ENCODE measurements at places on chromosomes 7 and 10.

DNA sequence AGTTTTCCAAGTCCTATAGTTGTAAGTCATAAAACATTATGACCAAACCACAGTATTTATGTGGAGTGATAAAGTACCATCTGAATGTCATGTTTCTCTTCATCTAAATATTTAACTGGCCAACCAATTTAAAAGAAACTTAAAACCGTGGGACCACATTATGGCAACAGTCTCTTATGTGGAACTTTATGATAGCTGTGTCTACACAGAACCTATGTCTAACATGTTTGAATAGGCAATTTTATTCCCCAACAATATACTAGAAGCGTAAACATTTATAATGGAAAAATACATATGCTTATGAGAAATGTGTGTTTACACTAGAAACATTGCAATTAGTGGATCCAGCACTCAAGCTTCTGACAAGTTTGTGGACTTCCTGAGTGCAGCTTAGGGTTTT lies 680.7 kb downstream of the REEP3 start:
- no peak for DNase-seq

GRCh38 chr7:2217716-2218443 lies 14.9 kb downstream of the MAD1L1 start:
- no peak for DNase-seq

- DNase-seq: no peak
Observed at GRCh38 chr7:24436131-24436920, 136.9 kb upstream of the PALS2 start.

GRCh38 chr7:27156508-27156898 lies at the start of gene HOXA7:
TSS of gene HOXA7 (minus strand) at chr7:27156675. CDS start at chr7:27156545, 130 bp downstream.
- DNase-seq: peak; percentile 58

- no peak for DNase-seq
Observed at GRCh38 chr10:126240483-126240882, 147.8 kb downstream of the ADAM12 start.

GRCh38 chr7:56091591-56091990 lies 1.2 kb downstream of the PHKG1 start:
- no peak for DNase-seq

- no peak for DNase-seq
Observed at GRCh38 chr10:5975641-5976473, 1.5 kb downstream of the IL15RA start.

- DNase-seq: no peak
Observed at GRCh38 chr7:138880881-138881578, 83.0 kb upstream of the ATP6V0A4 start.

DNA sequence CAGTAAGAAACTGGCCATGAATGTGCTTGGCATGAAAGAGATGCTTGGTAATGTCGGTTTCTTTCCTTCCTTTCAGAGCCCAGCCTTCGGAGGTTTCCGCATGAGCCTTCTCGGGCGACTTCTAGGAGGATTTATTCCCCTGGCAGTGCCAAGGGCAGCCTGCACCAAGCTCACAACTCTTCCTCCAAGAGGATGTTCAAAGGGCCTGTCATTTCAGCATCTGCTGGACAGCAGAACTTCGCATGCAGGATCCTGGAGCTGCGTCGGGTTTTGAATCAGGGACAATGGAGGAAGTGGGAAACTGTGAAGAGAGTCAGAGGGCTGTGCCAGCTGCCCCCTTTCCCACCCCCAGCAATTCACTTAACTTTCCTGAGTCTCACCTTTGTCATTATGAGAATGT lies 21.3 kb downstream of the GOLGA7B start:
- no peak for DNase-seq

- no peak for DNase-seq
Observed at GRCh38 chr10:123395906-123396305, 241.7 kb downstream of the BUB3 start.

GRCh38 chr7:21077602-21078001 lies 290.9 kb upstream of the SP8 start:
- DNase-seq: no peak

DNA sequence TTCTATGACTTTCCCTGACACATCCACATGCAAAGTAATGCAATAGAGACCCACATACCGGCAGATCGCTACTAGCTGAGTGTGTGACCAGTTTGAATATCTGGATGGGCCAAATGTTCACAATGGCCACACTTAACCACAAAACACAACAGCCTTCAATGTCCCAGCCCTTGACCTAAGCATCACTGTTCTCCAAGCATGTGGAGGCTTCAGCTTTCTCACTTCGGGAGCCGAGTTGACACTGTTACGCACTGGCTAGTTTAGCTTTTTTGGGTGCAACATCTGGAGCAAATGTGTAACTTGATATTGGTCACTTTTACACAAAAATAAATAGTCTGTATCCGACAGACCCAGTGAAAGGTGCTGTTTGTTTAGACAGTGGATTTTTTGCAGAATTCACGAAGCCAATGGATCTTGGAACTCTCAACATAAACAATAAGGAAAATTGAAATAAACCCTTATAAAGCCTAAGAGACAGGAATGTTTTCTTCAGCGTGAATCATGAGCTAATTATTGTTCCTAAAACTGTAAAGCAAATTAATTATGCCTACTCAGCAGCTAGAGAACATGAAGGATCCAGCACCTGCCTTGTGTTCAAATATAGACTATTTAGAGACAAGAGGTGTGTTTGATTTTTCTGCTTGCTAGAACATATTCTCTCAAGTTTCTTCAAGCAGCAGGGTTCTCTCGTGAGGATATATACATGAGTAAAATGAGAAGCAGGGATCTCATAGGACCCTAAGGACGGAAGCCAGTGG lies 117.6 kb upstream of the JCAD start:
- peak; percentile 23 for DNase-seq

- peak; percentile 54 for DNase-seq
Observed at GRCh38 chr10:23095966-23096801, 805 bp downstream of the MSRB2 start.

- peak; percentile 36 for DNase-seq
Observed at GRCh38 chr7:132073920-132074589, 502.2 kb downstream of the PLXNA4 start.

- DNase-seq: no peak
Observed at GRCh38 chr7:4245866-4246470, 436.1 kb upstream of the FOXK1 start.

DNA sequence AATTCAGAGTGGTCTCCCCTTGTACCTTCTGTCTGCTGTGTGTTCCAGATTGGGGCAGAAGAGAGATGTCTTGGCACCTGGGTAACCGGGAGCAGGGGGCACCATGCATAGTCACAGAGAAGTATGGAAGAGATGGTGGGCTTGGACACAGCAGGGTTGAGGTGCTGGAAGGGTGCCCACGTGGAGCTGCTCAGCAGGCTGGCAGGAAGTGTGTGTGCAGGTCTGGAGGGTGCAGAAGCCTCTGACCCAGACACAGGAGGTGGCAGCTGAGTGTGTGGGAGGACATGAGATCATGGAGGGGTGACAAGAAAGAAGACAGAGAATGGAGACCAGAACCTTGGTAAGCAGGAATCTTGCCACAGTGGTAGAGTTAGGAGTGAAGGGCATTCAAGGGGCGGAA lies 42.3 kb upstream of the DUSP5 start:
- DNase-seq: no peak

GRCh38 chr10:17031637-17032635 lies 97.7 kb downstream of the CUBN start:
- DNase-seq: no peak

DNA sequence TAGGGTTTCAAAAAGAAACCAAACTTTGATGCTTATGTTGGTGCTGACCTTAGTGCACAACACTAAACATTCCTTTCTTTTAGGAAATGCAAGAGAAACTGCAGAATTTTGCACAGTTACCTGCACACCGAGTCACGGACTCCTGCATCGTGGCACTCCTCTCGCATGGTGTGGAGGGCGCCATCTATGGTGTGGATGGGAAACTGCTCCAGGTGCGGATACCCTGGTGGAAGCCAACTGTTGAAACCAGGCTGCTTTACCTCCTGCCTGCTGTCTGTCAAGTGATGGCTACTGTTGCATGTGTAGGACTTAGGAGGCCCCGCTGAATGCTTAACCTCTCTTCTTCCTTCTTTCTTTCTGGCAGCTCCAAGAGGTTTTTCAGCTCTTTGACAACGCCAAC lies 11.7 kb downstream of the CASP2 start:
- no peak for DNase-seq

DNA sequence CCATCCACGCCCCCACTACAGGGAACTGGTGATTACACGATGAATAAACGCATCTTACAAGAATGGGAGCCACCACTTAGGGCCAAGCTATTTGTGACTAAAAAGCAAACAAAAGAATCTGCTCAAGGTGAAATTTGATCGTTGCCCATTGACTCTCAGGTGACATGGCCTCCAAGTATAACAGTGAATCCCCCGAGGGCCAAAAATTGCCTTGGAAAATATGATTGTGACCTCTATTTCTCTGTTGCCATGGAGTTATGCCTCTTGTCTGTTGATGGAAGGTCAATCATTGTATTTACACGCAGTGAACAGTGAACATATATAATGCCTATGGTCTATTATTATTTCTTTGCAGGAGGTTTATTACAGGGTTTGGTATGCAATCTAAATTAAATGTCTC lies 282.3 kb downstream of the KLF6 start:
- no peak for DNase-seq

GRCh38 chr10:52965938-52966401 lies 193.4 kb upstream of the MBL2 start:
- DNase-seq: no peak

DNA sequence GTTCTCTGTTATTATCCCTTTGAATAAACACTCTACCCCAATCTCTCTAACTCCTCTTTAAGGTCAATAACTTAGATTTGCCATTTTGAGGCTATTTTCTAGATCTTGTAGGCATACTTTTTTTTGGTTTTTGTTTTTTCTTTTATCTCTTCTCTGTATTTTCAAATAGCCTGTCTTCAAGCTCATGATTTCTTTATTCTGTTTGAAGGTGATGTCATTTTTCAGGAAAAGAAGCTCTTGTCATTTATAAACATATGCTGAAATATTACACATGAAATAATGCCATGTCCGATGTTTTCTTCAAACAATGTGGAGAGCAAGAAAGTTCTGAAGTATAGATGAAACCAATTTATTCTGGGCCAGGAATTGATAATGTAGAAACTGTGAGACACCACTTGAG lies 57.5 kb upstream of the CABCOCO1 start:
- DNase-seq: no peak

DNA sequence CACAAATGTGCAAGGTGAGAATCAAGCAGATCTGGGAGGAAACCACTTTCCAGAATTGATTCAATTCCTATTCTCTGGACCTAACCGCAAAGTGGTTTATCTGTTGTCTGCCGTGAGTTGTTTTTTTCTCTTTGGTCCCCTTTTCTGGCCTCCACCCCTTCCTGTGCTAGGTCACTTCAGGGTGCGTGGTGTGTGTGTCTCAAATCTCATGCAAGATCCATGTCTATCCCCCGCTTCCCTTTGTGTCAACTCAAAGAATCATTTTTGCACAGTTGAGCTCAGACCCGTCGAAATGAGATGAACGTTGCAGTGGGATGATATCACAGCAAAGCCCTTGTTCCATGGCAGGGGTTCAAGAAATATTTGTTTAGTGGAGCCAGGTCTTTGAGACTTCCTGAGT lies 184.5 kb downstream of the GATA3 start:
- no peak for DNase-seq

- DNase-seq: no peak
Observed at GRCh38 chr7:109029866-109030265, 460.2 kb downstream of the DNAJB9 start.

GRCh38 chr7:149882248-149883047 lies 8.7 kb downstream of the ATP6V0E2 start:
- no peak for DNase-seq

DNA sequence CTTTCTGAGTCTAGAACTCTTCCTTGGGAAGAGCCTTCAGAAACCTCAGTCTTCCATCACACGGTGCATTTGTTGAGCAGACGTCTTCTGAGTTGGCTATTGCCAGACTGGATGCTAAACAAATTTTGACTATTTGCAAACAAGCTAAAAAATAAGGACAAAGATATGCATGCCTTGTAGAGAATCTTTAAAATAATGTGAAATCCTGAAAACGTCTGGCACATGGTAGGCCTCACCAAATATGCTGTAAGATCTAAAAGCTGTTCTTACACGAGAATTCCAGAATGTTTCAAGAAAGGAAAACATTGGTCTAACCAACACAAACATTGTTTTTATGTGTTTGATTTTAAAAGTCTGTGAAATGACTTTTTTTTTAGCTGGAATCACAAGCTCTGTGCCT lies 11.3 kb downstream of the ZNF467 start:
- DNase-seq: no peak

GRCh38 chr7:159370-160270 lies 32.8 kb upstream of the FAM20C start:
- DNase-seq: no peak

DNA sequence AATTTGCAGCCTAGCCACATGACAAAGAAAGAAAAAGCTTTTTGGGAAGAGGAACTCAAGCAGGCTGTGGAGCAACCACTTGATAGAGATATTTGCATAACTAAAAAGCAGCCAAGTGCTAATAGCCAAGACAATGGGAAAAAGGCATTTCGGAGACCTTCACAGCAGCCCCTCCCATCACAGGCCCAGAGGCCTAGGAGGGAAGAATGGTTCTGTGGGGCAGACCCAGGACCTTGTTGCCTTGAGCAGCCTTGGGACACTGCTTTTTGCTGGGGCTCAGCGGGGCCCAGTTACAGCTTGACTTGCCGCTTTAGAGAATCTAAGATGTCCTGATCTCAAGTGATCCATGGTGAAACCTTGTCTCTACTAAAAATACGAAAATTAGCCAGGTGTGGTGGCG lies 38.5 kb downstream of the FAM149B1 start:
- no peak for DNase-seq

GRCh38 chr10:122113161-122113944 lies 124.4 kb downstream of the TACC2 start:
- peak; percentile 66 for DNase-seq

DNA sequence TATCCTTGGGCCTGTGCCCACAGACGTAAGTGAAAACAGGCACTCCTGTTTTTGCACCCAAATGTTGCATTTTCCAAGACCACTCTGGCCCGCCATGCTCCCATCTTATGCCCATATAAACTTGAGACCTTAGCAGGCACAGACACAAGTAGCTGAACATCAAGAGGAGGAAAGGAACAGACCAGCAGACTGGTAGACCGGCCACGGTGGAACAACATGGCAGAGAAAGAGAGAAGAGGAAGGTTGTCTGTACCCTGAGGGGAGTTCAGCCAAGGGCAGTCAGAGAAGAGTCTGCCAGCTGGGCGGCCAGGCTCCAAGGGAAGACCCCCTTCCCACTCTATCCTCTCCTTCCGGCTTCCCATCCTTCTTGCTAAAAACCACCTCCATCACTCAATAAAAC lies 85.3 kb downstream of the GPR37 start:
- no peak for DNase-seq

- DNase-seq: no peak
Observed at GRCh38 chr7:77457779-77458178, 41.6 kb upstream of the GSAP start.

GRCh38 chr7:92763636-92764423 lies 72.5 kb downstream of the CDK6 start:
- DNase-seq: peak; percentile 74

GRCh38 chr10:121025731-121026130 lies 174.6 kb downstream of the WDR11 start:
- DNase-seq: no peak

- DNase-seq: no peak
Observed at GRCh38 chr7:142313528-142313927, 55.7 kb upstream of the PRSS58 start.

- no peak for DNase-seq
Observed at GRCh38 chr7:135971366-135971725, 5.8 kb downstream of the MTPN start.
